ENCODE measurements at places on chromosomes 5 and 9.

- no peak for DNase-seq
Measured at GRCh38 chr9:129423216-129423615, 197.7 kb downstream of the C9orf50 start.

- DNase-seq, result no peak
Measured at GRCh38 chr5:132668706-132669454, 4.9 kb upstream of the IL4 start.

GRCh38 chr9:137423514-137424291, 510 bp downstream of the NOXA1 start:
- DNase-seq, result no peak

DNA sequence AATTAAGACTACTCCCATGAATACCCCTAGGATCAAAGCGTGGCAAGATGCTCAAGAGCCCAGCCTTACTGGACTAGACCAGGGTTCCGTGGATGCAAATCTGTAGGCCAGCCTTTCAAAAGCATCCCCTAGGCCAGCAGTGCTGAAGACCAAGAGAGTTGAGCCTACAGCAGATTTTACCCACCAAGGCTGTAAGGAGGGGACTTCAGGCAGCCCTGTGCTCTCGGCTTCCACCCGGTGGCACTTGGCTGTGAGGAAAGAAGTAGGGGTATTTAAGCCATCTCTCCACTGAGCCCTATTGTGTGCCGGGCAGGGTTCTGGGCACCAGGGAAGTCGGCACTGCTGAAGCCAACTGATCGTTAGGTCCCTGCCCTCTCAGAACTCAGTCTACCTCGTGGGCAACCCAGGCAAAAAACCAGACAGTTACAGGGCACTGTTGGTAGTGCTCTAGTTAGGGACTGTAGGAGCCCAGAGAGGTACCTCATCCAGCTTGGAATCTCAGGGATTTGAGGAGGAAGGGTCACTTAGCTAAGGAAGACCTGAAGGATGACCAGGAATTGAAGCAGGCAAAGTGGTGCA, 25.5 kb downstream of the TCF7 start:
- DNase-seq, result no peak

GRCh38 chr9:126661521-126662251, 48.0 kb downstream of the LMX1B start:
- no peak for DNase-seq

- DNase-seq, result no peak
Measured at GRCh38 chr9:123912167-123912897, 17.6 kb downstream of the DENND1A start.

- no peak for DNase-seq
Measured at GRCh38 chr5:66829826-66830225, 233.6 kb downstream of the MAST4 start.

DNA sequence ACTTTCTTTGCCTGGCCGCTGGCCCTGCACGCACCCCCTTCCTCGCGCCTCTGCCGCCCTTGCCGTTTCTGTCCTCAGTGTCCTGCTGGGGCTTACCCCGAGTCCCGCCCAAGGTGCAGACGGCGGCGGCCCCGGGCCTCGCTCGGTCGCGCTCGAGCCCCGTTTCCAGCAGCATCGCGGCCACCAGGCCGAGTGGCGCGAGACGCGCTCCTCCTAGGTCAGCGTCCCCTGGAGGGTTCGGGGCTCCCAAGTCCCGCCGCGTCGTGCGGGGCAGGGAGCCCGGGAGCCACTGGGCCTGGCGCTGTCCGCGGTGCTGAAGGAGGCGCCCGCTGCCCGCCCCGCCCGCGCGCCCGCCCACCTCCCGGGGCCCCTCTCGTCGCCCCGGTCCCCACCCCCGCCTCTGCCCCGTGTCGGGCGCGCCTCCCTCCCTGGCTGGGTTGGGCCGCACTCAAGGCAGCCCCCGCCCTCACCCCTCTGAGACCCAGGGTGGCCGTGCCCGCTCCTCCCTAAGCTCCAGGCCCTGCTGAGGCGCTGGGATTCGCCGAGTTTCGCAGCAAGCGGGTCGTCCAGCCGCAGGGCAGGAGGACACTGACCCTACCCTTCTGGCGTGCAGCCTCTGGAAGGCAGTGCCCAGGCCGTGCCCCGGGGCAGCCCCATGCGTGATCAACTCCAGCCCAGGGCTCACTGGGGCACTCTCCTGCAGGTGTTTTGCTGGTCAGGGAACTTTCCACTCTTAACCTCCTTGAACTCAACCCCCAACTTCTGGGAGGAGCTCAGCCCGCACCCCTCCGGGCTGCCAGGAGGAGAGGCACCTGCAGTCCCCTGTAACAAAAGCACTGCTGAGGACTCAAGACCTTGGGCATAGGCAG, at the start of gene LHX3:
Gene LHX3 (minus strand): TSS at position 291 of the 869 bp plus-strand sequence. CDS start 116 bp downstream, at position 175.
- no peak for DNase-seq

DNA sequence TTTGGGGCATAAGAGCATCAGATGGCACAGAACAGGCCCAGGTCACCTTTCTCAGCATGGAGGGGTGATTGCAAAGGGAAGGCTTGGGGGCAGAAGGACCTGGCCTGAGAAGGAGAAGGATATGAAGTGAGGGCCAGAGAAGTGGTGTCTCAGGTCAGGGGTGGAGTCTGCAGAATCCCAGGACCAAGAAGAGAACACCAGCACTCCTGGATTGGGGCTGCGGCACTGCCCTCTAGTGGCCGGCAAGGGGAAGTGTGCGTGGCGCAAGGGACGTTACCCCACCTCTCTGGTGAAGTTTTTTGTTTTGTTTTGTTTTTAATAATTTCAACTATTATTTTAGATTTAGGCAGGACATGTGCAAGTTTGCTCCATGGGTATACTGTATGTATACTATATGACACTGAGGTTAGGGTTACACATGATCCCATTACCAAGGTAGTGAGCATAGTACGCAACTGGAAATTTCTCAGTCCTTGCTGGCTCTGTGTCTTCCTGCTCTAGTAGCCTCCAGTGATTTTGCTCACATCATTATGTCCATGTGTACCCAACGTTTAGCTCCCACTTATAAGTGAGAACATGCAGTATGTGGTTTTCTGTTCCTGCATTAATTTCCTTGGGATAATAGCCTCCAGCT, 1548.6 kb downstream of the EFNA5 start:
- peak; percentile 71 for DNase-seq

- DNase-seq, result no peak
Measured at GRCh38 chr5:54570916-54571315, 53.4 kb downstream of the SNX18 start.

GRCh38 chr5:173855162-173855994, 32.8 kb upstream of the CPEB4 start:
- no peak for DNase-seq

DNA sequence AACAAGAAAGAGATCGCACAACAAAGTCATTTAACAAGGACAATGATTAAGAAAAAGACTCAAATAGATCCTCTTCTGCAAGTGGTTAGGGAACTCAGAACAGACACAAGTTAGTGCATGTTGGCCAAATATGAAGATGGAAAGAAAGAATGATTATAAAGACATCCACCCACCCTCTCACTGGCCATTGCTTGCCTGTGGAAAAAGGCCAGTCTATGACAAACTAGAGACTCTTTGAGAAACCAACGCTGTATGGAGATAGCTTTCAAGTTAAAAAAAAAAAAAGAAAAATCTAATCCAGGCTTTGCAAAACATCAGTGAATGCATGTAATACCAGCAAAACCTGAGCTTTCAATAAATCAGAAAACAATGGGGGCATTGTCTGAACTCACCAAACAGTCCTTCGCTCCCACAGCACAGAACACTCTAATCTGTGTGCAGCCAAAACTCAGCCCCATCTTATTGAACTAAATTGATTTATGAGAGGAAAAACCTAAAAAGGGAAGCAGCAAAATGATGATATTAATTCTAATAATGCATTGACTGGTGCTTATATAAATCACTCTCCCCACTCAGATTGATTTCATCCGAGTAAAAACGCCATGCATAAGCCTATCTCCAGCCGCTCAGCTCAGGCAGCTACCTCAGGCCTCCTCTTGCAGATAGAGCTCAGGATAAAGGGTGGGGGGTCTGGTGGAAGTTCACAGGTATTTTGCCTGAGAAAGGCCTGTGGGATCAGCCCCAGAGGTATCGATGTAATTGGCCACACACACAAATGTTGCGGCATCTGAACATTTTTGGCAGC, 547.1 kb downstream of the CCDC171 start:
- DNase-seq, result no peak

- no peak for DNase-seq
Measured at GRCh38 chr9:92641092-92641809, 28.7 kb downstream of the IPPK start.

- no peak for DNase-seq
Measured at GRCh38 chr5:12865529-12865928, 961.3 kb upstream of the CTNND2 start.

DNA sequence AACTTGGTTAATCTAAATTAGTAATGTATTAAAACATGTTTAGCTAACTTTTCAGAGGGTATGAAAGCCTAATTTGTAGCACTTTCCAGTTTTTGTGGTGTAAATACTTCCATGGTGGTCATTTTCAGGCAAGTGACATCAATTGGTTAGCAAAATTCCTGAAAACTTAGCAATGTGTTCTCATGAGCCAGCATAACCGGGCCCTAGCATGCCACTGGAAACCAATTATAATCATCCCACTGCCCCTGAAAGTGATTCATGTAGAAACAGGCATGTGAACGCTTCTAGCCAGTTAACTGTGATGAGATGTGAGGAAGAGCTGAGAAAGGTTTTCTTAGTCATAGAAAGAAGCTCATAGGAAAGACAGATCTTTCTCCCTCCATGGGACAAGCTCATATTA, 417.2 kb downstream of the TLR4 start:
- no peak for DNase-seq

GRCh38 chr9:89639367-89639795, 34.6 kb downstream of the GADD45G start:
- DNase-seq, result no peak

GRCh38 chr5:53335115-53335514, 145.3 kb upstream of the FST start:
- no peak for DNase-seq

GRCh38 chr9:19492775-19493173, 84.0 kb downstream of the ACER2 start:
- DNase-seq, result no peak

GRCh38 chr5:97243353-97243752, 60.3 kb upstream of the RIOK2 start:
- no peak for DNase-seq

DNA sequence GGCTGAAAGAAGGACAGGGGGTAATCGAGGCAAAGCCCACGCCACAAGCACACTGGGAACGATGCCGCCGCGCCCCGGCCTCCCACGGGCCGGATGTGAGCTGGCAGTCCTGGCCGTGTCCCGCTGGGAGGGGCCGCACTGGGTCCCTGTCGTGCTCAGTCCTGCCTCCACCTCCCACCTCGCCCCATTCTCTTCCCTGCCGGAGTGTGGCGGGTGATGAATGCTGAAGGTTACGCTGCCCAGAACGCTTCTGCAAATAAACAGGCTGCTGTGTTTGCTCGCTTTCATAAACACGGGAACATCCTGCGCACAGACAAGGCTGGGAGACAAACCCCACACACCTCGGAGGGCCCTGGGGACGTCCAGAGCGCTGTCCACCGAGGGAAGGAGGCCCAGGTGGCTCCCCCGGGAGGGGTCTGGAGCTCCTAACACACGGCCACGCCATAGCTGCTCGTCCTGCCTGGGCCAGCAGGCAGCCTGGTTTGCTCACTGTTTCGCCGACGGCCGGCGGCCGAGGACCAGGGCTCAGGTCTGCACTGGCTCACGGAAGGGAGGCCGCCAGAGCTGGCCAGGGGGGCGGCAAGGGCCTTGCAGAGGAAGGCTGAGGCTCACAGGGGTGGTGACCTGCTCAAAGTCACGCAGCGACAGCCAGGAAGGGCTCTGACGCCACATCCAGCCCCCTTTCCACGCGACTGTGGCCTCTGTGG, 2.3 kb downstream of the DNLZ start:
- DNase-seq, result no peak

- DNase-seq, result no peak
Measured at GRCh38 chr9:121885345-121885901, 207.7 kb downstream of the TTLL11 start.

DNA sequence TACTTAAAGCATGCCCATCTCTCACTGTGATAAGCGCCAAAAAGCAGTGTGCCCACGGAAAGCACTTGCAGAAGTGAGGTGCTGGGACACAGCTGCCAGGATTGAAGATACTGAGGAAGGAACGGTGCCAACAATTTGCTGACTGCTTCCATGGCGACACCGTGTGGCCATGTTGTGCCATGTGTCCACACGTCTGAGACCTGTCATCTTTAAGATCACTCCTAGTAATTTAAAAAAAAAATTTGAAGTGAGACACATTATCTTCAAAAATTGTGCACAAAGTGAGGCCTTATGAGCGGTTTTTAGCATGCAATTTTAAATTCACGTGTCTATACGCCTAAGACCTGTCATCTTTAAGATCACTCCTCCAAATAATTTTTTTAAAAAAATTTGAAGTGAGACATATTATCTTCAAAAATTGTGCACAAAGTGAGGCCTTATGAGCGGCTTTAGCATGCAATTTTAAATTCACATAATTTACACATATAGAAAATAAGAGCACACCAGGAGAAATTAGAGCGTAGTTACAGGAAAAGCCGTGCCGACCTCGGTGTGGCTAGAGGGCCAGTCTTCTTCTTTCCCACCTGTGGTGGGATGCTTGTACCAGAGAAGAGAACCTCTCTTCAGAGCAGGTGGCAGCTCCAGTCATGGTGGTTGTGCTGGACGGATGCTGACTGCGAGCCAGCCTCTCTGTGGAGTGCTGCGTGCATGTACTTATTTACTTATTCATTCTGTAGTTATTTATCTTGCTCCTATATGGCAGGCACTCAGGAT, 21.4 kb upstream of the FLT4 start:
- DNase-seq, result peak; percentile 71

DNA sequence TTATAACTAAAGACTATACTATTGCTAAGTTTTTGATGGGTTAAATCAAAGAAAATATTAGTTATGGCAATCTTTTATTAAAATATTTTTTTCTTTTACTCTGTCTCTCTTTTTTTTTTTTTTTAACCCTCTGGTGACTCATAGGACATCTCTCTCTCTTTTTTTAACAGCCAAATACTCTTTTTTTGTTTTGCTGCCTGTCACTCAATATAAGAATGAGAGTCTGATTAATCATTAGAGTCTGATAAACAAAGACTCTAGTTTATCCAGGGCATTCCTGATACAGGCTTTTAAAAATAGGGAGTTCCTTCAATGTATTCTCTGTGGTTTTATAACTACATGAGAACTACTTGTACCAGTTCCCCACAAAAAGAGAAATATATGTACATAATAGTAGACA, 77.3 kb downstream of the SLC38A9 start:
- no peak for DNase-seq

DNA sequence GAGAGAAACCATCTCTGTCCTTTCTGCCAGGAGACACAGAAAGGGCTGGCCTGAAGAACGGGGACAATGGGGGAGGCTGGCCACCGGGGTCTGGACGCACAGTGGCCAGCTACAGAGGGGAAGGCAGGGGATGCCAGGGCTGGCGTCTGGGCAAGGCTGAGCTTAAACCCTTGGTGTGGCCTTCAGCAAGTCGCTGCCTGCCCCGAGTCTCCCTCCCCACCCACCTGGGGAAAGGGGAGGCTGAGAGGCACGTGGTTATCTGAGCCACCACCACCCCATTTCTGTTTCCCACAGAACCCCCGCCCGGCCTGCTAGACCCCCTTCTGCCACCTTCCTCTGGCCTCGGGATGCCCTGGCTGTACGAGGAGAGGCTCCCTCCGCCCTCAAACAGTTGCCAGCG, 115.3 kb downstream of the VAV2 start:
- DNase-seq, result no peak

- no peak for DNase-seq
Measured at GRCh38 chr9:120885958-120886357, 9.0 kb upstream of the PHF19 start.
